ENCODE measurements at places on chromosomes 13 and 19.

DNA sequence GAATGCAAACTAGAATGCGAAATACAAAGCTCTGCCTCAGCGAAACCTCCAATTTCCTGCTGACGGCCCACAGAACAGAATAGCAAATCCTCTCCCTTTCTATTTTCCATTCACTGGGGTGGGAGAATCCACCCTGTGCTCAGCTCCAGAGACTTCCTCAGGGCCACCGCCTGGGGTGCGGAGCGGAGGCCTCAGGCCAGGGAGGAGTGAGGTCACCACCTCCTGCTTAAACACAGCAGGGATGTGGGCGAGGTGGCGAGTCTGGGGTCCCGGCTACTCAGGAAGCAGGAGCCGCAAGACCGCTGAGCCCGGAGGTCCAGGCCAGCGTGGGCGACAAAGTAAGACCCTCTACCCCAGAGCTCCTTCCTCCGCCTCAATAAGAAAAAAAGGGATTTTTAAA lies 666 bp upstream of the ZNF320 start:
- DNase-seq: no peak

DNA sequence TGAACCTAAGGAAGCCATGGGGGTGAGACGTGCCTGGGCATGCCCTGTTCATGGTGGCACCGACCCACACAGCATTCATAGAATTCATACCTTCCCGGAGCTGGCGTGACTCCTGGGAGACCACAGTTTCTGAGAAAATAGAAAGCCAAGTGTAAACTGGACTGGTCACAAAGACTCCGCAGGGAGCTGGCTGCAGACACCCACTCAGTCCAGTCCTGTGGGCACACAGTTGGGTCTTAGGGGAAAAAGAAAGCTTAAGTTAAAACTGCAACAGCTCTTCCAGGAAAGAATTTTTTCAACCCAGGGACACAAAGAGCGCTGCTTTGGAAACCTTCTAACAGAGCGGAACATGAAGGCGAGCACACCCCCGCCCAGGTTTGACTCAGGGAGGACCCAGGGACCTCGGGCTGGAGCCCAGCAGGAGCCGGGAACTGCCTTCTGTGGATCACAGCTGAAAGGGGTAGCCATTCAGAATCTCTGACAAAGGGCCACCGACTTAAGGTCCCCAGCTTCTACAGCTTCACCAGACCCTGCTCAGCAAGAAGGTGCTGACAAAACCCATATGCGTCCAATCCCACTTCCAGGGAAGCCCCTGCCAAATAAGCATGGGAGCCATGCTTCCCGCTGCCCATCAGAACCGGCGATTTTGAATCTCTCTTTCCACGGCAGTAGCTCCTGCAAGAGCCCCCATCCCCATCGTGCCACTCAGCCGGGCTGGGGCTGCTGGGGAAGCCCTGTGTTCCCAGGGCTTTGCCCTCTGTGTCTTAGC lies 183.7 kb downstream of the COL4A1 start:
- DNase-seq: no peak

DNA sequence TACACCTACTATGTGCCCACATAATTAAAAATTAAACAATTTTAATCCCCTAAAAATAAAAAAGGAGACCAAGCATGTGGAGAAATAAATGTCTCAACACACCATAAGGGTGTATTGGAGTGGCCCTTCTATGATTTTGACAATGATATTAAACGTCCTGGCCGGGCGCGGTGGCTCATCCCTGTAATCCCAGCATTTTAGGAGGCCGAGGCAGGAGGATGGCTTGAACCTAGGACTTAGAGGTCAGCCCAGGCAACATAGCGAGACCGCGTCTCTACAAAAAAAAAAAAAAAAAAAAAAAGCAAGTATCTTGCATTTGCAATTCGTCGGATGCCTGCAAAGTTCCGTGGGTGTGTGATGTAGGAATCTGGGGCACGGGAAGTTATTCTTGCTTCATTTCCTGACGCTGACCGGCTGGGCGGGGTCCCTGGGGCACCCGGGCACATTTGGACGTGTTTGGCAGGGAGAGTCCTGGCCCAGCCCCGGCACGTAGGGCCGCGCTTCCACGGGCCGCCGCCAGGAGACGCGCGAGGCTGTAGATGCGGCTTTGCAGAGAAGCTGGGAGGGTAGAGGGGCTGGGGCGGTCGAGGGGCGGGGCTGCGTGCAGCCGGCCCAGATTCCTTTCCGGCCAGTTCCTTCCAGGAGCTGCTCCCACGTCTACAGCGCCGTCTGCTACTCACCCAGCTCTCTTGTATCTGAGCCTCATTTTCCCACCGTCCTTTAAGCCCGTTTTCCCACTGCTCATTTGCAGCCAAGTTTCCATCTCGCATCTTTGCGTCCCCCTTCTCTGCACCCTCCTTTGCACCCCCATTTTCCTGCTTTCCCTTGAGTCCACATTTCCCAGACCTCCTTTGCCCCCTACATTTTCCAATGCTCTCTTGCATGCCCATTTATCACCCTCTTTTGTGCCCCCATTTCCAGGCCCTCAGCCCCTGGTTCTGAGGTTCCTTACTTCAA lies 2.2 kb upstream of the TSPAN16 start:
- no peak for DNase-seq

DNA sequence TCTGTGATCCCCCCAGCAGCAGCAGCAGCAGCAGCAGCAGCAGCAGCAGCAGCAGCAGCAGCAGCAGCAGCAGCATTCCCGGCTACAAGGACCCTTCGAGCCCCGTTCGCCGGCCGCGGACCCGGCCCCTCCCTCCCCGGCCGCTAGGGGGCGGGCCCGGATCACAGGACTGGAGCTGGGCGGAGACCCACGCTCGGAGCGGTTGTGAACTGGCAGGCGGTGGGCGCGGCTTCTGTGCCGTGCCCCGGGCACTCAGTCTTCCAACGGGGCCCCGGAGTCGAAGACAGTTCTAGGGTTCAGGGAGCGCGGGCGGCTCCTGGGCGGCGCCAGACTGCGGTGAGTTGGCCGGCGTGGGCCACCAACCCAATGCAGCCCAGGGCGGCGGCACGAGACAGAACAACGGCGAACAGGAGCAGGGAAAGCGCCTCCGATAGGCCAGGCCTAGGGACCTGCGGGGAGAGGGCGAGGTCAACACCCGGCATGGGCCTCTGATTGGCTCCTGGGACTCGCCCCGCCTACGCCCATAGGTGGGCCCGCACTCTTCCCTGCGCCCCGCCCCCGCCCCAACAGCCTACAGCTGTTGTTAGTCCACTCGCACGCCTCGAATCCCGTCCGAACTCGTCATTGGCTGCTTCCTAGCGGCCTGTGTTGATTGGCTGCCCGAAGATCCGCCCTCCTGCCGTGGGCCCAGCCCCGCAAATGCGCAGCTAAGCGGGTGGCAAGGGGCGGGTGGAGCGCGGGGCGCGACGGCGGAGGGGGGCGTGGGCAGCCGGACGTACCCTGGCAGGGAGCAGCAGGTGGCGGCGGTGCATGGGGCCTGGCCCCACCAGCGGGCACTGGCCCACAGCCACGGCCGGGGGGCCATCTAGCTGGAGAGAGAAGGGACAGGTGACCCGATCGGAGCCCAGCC lies 1.4 kb upstream of the SIX5 start:
- peak; percentile 88 for DNase-seq

DNA sequence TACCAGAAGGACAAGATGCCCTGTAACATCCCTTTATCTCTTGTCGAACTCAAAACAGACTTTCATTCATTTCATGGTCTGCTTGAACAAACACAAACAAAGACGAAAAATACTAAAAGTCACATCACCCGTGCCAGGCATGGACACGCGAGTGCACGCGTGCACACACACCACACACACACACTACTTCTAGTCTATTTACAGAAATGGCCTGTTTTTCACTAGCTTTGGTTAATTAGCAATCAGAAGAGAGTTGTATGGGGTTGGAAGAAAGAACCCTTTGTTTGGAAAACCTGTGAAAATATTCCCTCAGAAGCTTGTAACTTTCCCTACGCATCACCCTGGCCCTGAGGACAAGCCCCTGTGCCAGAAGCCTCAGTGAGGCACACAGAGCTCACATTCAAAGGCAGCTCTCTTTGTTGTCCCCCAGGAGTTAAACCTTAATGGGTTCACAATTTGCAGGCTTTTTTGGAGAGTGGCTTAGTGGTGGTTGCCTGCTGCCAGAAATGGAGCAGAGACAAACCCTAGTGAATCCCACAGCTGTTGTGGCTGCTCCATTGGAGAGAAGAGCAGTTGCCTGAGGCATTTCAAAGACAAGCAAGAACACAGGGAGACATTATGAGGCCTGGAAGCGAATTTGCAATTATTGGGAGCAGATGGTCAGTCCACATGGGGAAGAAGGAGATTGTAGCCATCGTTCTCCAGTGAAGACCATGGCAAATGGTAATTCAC lies 55.9 kb downstream of the STARD13 start:
- DNase-seq: no peak

Measured in NCI-H187 treated with DMSO at 0.1 percent for 48 hours (cell line).